GOT3 (cell line): ENCODE measurements at places on chromosomes 6 and 20.

DNA sequence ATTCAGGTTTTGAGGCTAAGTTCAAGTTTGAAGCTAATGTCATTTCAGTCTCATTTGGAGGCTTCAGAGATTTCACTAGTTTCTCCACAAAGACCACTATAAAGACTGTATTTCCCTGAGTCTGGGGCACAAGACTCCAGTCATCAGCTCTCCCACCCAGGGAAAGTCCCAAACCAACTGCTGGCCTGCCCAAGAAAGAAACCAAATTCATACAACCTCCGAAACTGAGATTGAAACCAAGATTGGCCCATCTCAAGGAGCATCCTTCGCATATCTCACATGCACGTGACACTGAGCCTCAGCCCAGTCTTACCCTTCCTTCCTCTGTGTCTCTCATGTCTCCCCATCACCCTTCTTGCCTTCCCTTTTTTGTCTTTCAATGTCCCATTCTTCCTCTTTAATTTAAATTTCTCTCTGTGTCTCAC is 3.5 kb upstream of the LTA start:
- no peak for DNase-seq

- DNase-seq, result no peak
These were observed 6.8 kb downstream of the SLC17A9 start for GRCh38 chr20:62959101-62959971.

DNA sequence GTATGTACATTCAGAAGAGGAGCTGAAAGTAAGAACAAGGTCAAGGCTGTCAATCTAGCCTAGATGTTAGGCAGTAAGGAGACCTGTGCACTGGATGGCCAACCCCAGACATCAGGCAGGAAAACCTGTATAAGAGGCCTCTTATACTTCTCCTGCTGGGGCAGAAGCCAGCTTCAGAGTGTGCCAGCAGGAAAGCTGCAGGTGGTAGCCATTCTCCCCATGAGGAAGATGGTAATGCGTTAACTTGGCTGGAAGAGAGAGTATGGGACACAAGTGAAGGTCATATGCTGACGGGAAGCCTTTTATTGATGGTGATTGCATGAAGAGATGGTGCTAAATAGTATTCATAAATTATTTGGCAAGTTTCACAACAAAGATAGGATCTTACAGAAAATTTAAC is 20.6 kb downstream of the NHLRC1 start:
- no peak for DNase-seq

DNA sequence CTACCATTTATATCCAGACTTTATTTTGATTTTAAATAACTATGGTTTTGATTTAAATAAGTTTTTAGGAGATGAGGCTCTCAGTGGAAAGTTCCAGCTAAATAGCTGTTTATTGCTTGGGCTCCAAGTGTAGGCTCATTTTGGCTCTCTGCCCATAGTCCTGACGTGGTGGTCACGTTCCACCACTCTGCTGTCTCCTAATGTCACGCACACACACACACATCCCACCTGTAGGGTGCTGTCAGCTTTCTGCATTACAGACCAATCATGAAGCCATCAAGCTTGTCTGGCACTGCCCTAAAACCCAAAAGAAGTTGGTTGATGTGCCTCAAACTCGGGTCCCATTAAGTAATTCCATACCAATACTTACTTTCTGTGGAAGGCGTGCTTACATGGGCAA is 45.4 kb downstream of the PANK2 start:
- no peak for DNase-seq

DNA sequence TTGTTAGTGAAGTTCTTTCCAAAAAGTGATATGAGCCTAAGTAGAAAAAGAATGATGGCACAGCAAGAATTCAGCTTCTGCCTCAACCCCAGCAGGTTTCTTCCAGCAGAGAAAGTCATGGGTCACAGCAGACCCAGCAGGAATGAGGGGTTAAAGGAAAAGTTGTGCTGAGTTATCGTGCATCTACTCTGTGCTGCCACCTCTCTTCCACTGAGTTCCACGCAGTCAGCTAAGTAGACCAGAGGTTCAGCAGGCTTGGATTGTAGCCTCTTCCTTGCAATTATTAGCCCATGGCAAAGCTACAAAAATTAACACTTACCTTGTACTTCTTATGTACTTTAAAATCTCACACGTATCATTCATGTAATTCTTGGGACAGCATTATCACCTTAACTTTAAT is 510.8 kb downstream of the PTPRT start:
- no peak for DNase-seq

DNA sequence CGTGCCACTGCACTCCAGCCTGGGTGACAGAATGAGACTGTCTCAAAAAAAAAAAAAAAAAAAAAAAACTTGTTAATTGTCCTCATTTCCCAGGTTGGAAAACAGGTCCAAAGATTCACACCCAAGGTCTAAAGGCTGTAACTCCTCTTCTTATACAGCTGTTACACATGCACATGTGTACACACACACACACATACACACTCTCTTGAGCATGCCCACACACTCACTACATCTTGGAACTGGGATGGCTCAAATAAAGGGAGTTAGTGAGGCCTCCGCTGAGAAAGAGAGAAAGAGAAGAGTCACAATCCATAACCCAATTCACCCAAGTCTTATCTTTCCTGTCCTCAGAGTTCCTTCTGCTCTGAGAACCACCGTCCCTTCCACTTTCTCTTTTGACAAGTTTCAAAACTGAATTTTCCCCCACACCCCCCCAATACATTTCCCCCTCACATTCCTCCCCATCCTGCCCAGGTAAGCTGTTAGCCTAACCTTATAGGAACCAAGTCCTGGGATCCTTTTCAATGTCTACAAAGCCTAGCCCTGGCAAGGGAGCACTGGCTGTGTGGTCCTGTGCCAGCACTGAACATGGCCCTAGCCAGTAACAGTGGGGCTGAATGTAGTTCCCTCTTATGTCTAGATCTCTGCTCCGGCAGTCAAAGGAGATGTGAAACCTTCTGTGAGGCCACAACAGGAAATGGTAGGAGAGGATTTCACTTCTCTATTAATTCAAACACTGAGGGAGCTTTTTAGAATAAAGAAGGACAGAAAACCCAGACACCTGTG is 3.2 kb upstream of the HLA-DMB start:
- no peak for DNase-seq

- DNase-seq, result no peak
These were observed 69.5 kb upstream of the SULF2 start for GRCh38 chr20:47854687-47855212.

- no peak for DNase-seq
These were observed 190.3 kb upstream of the SLC24A3 start for GRCh38 chr20:19022118-19022575.

- no peak for DNase-seq
These were observed 20.0 kb upstream of the ZNFX1 start for GRCh38 chr20:49297605-49298530.

- DNase-seq, result no peak
These were observed 146.5 kb downstream of the SYCP2 start for GRCh38 chr20:59786801-59787537.

DNA sequence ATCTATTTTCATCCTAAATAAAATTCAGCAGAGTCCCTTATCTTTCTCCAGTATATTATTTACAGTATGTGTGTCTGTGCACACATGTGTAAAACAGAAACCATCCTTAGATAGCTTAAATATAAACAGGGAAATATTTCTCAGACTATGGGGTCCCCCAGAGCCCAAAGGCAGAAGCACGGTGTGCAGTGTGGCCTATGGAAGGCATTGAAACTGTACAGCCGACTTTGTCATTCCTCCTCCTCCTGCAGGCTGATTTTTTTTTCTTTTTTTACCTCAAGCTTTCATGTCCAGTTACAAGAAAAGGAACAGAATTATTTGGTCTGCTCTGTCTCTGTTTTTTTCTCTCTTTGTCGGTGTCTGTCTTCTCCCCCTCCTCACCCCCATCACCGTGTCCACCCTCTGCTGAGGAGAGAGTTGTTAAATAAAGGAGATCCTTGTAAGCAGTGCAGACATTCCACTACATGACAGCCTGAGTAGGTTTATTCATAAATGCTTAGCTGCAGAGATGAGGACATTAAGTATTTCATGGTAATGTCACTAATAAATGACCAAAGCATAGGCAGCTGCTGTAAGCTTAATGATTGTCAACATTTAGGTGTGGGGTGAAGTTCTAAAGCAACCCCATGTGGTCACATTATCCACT is 31.8 kb upstream of the SLC35D3 start:
- no peak for DNase-seq

DNA sequence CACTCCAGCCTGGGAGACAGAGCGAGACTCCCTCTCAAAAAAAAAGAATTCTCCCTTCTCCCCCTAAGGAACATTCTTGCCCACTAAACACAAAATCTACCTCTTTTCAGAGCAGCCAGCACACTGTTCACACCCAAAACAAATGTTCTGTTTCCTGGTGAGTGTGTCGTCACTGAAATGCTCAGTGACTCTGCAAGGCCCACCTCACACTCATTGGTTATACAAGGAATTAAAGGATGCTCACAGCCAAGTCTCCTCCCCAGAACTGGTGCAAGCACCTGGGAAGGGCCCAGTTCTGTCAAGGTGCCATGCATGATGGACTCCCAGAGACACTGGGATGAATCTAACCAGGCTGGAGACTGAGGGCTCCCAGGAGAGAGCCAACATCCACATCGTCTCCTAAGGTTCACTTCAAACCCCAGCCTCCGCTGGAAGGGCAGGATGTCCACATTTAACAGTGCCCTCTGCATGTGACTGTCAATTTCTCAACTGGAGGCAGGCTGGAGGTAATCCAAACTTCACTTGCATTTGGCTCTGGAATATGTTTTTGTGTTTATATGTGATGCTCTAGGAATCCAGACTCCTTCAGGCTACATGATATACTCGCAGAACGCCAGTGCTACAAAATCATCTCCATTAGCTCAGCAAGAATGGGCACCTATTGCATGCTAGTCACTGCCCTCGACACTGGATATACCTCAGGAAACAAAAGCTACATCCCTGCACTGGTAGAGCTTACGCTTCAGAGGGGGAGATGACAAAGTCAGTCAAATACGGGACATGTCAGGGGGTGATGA is 7.1 kb downstream of the RRBP1 start:
- DNase-seq, result no peak

GRCh38 chr20:33964441-33964840 is 29.3 kb upstream of the RALY start:
- no peak for DNase-seq

GRCh38 chr6:19988555-19988954 is 151.4 kb downstream of the ID4 start:
- no peak for DNase-seq

GRCh38 chr20:23995905-23996666 is 7.5 kb upstream of the GGTLC1 start:
- no peak for DNase-seq

DNA sequence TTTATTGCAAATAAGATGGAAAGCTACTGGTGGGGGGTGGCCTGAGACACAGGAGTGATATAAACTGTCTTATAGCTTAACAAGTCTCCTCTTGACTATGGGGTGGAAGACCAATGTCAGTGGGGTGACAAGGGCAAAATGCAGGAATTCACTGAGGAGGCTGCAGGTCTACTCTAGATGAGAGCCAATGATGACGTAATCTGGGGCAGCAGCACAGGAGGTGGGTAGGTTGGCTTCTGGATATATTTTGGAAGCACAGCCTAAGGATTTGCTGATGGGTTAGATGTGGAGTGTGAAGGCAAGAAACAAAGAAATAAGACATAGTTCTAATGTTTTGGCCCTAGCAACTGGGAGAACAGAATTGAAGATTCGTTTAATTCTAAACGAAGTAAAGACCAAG is 253.2 kb downstream of the PTPRT start:
- no peak for DNase-seq
